MCF 10A (cell line): ENCODE measurements at places on chromosomes 3 and 15. TPM values are rescaled to one million over a fixed set of nuclear protein-coding genes. Genes with fewer than 3 reads are reported as not detected.

DNA sequence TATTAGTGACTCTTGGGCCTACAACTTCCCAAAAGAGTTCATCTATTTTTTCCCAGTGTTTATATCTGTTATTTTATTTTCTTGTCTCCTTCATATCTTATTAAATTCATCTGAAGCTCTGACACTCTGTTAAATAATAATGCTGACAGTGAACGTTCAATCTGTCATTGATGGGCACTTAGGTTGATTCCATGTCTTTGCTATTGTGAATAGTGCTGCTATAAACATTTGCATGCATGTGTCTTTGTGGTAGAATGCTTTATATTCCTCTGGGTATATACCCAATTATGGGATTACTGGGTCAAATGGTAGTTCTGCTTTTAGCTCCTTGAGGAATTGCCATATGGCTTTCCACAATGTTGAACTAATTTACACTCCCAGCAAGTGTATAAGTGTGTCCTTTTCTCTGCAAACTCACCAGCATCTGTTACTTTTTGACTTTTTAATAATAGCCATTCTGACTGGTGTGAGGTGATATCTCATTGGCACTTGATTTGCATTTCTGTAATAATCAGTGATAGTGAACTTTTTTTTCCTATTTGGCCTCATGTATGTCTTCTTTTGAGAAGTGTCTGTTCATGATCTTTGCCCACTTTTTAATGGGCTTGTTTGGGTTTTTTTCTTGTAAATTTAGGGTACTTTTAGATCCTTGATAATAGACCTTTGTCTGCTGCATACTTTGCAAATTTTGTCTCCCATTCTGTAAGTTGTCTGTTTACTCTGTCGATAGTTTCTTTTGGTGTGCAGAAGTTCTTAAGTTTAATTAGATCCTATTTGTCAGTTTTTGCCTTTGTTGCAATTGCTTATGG lies 122.5 kb downstream of the LEKR1 start:
- DNase-seq = no peak

- no peak for DNase-seq
Observed at GRCh38 chr3:122993124-122993978, 34.2 kb downstream of the SEMA5B start.

DNA sequence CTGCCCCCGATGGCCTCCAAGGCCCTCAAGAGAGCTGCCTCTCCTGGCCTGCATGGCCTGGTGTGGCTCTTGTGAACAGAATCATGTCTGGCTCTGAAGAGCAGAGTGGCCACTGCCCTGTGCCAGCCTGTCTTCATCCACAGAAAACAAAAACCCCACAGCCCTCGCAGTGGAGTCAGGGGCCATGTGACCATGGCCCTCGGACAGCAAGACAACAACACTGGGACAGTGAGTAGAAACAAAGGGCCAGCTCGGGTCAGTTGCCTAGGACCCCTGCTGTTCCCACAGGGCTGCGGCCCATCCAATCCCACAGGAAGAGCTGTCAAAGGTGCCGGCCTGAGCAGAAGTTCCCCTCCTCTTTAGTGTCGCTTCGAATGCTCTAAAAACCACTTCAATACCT lies 72.5 kb downstream of the UMPS start:
- DNase-seq = no peak

- DNase-seq = no peak
Observed at GRCh38 chr3:152195206-152195605, 73.5 kb upstream of the MBNL1 start.

DNA sequence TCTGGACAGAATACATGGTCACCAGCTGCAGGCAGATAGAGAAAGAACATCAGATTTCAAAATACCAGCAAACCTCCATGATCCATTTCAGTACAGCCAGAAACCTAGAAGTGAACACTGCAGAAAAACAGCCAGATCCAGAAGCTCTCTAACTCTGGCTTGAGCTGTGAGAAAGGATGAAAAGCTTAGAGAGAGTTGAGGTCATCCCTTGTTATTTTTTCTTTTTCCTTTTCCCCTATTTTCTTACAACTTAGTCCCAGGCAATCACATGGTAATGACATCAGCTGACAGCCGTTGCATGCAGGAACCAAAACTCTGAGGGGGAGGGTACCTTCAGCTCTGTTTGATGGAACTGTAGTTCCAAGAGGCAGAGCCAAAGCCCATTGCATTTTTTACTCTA lies 113.2 kb downstream of the TCF12 start:
- DNase-seq = no peak

- DNase-seq = no peak
Observed at GRCh38 chr15:74222240-74223119, 13.6 kb upstream of the CCDC33 start.

- DNase-seq = peak; percentile 85
Observed at GRCh38 chr3:133488785-133489367, 84.6 kb upstream of the CDV3 start.

DNA sequence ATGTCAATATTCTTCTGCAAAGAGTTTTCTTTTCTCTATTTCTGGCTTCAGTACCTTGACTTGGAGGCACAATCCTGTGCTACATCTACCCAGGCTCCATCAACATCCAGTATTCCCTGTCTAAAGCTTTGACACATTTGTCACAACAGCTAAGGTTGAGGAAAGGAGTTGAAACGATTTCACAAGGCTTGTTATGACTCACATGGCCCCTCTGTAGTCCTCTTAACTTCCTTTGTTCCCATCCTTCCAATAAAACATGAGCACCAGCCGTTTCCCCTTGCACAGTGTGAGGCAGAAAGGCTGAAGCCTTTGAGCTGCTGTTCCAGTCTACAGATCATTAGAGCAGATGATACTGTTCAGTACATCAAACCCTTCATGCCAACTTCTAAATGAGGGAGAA lies 163.0 kb upstream of the TMCO5A start:
- DNase-seq = peak; percentile 48

DNA sequence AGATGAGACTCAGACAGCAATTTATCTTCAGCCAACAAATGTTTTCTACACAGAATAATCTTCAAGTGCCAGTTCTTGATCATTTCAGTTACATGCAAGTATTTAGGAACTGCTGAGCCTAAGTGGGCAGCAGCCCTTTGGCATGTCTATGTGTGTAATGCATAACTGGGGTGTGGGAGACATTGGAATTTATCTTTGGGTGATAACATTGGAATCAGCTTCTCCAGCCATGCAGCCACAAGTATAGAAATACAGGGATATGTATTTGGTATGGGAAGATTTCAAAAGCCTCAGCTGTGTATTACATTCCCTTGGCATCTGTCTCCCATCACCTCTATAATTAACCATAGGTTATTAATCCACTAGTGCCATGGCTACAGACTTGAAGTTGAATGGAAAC lies 63.4 kb upstream of the FOXP1 start:
- no peak for DNase-seq

DNA sequence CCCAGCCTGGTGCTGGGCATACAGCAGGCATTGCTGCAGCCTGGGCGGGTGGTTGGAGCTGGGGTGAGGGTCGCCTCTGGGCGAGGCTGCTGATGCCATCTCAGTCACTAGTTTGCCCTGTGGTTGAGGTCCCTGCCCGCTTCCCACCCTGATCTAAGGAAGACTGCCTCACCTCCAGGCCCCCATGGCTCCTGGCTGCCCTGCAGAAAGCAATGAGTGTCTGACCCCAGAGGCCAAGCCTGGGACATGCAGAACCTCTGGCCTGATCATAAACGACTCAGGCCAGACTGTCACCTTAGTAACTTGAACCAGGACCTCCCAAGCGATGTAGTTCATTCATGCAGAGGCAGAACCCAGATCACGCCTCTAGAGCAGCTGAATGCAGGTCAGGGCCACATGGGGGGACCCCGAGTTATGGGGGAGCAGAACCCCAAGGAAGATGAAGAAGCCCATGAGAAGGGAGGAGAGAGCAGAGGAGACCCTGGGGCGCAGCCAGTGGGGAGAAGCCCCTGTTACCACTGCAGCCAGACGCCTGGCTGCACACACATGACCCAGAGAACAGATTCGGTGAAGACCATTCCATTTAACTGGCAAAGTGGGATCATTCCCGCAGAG lies 213.9 kb downstream of the TBC1D2B start:
- no peak for DNase-seq

GRCh38 chr3:197791892-197792647 lies 1.0 kb downstream of the LRCH3 start:
- DNase-seq = peak; percentile 43

C2CD4A gene
- total RNA-seq = 0.16 TPM in 1 of 2 replicates, not detected in the other

CPA3 gene
- not detected in 2 replicates for total RNA-seq
